AG04450 (cell line): ENCODE measurements at places on chromosomes 1 and 21. TPM values are rescaled to one million over a fixed set of nuclear protein-coding genes. Genes with fewer than 3 reads are reported as not detected.

GRCh38 chr1:46041551-46041950, 90.9 kb downstream of the PIK3R3 start:
- DNase-seq = no peak

DNA sequence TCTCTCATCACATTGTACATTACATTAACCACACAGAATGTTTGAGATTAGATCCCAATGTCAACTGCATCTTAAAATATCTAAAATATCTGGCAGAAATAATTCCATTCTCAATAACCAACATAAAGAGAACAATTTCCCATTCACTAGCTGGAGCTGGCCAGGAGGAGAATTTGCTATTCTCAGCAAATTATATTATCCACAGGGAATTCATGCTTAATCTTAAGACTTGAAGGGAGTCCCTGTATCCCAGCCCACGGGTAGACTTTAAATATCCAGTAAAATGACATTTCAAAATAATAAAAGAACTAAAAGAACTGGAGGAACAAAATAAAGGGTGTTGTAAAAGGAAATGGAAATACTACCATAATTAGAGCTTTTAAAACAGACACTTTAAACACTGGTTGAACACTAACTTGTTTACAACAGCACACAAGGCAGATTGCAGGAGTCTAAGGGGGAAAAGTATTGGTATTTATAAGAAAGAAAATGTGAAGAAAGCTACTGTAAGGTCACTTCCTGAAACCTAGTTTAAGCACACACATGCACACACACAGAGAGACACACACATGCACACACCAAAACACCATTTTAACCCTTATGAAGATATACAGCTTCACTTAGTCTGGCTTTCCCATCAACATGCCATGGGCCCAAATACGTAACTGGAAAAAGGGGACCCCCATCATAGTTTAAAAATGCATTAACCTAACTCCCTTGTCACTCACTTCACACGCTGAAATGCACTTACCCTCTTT, 107.0 kb downstream of the PTPN14 start:
- DNase-seq = no peak

- peak; percentile 84 for DNase-seq
Measured at GRCh38 chr1:210239349-210240111, 6.9 kb downstream of the SERTAD4 start.

The TLCD4 gene
- 0.51 and 0.98 TPM in 2 replicates for polyA plus RNA-seq

DNA sequence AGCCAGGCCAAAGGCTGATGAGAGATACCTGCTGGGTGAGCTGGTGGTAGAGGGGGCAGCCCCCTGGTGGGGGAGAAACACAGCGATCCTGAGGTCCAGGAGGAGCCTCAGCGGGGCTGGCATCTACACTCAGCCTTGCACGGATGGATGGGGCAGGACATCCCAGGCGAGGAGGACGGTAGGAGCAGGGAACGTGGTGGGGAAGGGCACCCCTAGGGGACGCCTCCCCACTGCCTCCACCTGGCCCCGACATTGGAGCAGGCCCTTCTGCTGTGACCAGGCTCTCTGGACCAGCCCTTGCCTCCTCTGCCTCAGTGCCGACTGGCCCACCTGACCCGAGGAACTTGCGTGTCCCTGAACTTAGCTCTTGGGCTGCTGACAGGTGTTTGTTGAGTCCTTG, 6.4 kb upstream of the MMEL1 start:
- no peak for DNase-seq

The TSSK3 gene
- polyA plus RNA-seq = 0.33 and 0.45 TPM in 2 replicates

DNA sequence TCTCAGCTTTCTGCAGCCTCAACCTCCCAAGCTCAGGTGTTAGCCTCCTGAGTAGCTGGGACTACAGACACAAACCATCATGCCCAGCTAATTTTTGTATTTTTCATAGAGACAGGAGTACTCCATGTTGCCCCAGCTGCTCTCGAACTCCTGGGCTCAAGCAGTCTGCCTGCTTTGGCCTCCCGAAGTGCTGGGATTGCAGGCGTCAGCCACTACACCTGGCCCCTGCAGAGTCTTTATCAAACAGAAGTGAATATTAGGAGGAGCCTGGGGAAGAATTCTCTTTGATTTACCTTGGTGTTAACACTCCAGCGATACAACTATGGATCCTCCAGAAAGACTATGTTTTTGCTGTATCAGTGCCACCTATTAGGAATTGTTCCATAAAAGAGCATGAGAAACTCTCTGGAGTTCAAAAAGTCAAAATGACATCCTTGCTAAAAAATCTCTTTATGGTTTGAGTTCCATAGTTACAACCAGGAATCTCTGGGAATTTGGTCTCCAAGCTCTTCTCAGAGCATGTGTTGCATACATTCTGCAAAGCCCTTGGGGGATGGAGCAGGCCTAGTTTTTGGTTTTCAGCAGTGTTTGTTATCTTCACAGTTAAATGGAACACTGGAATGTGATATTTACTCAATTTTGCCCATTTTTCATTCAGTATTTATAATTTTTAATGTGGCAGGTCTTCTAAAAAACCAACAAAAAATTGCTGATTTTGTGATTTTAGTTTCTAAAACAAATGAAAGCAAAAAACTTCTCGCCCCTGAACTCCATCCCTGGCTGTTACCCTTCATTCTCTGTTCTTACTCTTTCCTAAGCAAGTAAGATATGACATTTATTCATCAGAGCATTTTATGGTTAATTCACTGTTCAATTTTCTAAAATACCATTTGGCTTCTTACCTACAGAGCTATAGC, 77.3 kb downstream of the OLFML2B start:
- no peak for DNase-seq

DNA sequence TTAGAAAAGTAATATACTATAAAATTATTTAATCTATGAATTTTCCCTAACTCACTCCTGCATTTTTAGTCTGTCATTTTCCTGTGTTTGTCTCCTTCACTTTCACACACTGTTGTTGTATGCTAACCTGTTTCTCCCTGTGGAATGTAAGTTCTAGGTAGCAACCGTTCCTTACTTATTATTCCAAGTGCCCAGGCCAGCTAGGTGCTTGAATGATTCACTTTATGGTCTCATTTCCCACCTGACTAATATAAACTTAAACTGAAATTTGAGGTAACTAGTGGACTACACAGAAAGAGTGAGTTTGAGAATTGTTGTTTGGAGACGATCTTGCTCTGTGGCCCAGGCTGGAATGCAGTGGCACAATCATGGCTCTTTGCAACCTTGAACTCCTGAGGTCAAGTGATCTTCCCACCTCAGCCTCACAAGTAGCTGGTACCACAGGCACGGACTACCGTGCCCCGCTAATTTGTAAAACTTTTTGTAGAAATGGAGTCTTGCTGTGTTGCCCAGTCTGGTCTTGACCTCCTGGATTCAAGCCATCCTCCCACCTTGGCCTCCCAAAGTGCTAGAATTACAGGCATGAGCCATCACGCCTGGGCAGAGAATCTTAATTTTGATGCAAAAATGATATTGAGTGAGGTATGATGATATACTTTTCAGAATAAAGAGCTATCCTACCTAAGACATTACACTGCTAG, 1.9 kb downstream of the ZYG11B start:
- DNase-seq = no peak

DNA sequence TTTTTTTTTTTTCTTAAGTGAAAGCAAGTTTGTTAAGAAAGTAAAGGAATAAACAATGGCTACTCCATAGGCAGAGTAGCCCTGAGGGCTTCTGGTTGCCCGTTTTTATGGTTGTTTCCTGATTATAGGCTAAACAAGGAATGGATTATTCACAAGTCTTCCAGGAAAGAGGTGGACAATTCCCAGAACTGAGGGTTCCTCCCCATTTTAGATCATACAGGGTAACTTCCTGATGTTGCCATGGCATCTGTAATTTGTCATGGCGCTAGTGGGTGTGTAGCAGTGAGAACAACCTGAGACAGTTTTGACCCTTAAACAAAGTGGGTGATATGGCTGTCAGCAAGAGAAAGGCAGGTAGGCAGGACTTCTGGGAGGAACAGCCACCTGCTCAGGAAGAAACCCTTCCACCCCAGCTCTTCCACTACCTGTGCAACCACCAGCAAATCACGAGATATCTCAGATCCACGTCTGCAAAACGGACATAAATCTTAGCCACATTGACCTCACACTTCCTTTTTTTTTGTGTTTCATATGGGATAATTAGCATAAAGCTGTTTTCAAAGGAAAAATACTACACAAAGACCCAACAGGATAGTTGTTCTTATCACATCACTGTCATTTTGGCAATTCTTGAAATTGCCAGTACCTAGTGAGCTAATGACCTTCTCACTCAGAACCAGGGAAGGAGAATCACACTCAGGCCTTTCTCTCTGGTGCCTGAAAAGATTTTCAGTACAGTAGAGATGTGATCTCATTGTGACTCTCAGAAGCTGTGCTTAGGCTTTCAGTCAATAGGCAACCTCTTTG, 34.8 kb upstream of the DUSP10 start:
- no peak for DNase-seq

DNA sequence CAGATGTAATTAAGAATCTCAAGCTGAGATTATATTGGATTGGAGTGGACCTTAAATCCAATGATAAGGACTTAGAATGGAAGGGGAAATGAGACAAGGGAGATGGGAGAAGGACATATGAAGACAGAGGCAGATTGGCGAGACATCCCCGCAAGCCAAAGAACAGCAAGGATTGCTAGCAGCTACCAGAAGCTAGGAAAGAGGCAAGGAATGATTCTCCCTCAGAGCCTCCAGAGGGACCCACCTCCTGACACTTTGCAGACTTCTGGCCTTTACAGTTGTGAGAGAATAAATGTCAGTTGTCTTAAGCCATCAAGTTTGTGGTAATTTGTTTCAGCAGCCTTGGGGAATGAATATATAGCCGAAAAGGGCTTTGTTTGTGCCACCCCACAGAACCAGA, 20.7 kb downstream of the METTL13 start:
- DNase-seq = no peak
